Activated CD8-positive, alpha-beta memory T cell treated with anti-CD3 and anti-CD28 coated beads for 4 hours (primary cell): ENCODE measurements at places on chromosomes 5 and 9.

DNA sequence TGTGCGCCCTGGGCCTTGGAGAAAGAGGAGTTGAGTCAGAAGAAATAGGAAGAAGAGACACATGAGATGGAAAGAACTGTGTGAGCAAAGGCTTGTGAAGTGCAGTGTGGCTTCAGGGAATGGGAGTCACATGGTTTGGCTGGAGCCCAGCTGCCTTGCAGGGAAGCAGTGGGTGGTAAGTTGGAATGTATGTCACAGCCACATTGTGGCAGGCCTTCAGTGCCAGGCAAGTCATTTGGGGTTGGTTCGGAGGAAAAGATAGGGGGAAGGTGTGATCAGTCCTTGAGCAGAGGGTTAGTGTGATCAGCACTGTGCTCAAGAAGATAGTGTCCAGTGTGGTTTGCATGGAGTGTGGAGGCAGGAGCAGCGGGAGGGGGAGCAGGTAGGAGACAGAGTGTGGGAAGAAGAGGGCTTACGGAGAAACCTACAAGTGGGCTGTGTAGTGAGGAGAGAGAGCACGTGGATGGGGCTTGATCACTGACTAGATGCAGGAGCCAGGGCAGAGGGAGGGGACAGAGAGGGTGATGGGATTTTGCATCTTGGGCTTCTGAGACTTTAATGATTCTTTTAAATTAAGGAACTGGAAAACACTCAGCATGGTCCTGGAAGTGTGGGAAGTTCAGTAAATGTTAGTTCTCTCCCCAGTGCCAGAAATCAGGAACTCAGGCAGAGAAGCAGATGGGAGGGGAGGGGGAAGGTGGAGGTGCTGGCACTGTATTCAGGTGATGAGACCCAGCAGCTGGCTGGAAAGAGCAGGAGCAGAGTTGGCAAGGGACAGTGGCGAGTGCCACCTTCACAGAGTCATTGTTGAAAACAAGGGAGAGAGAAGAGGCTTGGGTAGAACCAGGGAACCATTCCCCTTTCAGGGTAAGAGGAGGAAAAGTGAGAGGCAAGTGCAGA lies 46.6 kb downstream of the ARHGAP26 start:
- no peak for DNase-seq

GRCh38 chr5:53884417-53884816 lies 324.0 kb downstream of the NDUFS4 start:
- no peak for DNase-seq

DNA sequence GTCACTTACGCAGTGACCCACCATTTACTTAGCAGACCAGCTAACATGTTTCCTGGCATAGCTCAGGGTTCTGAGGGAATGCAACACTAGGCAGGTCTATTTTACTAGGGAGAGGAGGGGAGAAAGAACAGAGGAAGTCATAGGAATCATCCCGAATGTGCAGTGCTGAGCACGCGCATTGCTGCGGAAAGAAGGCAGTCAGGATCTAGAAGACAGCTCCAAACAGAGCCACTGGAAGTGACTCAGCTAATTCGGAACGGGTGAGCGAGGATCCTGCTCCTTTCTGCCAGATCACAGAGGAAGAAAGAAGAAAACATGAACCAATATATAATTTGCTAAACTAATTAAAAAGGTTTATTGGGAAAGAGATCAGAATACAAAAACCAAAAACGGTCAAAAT lies 339.8 kb downstream of the EFNA5 start:
- DNase-seq = no peak

DNA sequence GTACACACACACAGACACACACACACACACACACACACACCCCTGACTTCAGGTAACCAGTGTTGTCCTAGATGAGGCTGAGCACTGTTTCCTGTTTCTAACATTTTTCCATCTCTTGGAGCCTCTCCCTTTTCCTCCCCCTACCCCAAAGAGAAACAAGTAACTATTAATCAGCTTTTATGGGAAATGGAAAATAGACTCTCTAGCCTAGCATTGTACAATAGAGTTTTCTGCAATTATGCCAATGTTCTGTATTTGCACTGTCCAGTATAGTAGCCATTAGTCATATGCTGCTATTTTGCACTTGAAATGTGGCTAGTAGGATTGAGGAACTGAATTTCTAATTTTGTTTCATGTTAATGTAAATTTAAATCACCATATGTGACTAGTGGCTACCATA lies 33.1 kb downstream of the RAB3C start:
- no peak for DNase-seq

- DNase-seq = no peak
Observed at GRCh38 chr5:131757830-131758519, 38.8 kb downstream of the FNIP1 start.

DNA sequence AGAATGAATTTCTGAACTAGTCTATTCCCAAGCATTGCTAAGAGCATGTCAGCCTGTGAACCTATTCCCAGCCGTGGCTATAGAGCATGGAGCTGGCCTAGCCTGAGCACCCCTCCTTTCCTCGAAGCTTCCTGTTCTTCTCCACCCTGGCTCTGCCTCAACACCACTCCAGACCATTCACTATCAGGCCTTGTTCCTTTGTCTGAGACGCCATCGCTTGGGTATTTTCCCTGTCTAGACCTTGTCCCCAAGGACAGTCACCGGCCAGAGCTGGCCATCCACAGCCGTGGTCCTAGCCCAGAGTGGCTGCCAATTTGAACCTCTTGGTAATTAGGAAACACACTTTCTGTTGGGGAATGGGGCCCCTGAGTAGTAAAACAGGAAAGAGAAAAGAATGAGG lies 105.8 kb downstream of the LIFR start:
- DNase-seq = no peak

GRCh38 chr9:127769929-127770582 lies 8.4 kb downstream of the SH2D3C start:
- no peak for DNase-seq

GRCh38 chr5:110031402-110032140 lies 341.8 kb downstream of the MAN2A1 start:
- DNase-seq = no peak

DNA sequence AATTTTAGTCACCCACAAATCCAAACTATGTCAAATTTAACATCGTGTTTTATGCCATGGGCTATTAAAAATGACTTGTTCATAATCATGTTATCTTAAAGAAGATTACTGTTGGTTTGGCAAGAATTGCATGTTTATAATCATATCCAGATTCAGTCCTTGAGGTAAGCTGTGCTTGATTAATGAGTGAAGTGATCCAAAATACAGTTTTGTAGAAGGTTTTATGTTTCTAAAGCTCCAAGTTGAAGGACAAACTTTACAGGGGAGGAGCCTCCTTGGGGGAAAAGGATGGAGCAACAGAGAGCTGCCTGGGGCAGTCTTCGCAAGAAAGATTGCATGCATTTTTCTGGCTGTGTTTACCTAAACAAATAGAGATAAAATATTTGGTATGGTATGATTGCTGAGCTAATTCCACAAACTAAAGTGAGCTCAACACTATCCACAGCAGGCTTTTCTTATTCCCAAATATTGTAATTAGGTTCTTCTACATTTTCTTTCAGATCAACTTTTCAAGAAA lies 189.5 kb upstream of the TYRP1 start:
- DNase-seq = no peak

- DNase-seq = no peak
Observed at GRCh38 chr5:139958432-139959148, 84.5 kb downstream of the NRG2 start.

DNA sequence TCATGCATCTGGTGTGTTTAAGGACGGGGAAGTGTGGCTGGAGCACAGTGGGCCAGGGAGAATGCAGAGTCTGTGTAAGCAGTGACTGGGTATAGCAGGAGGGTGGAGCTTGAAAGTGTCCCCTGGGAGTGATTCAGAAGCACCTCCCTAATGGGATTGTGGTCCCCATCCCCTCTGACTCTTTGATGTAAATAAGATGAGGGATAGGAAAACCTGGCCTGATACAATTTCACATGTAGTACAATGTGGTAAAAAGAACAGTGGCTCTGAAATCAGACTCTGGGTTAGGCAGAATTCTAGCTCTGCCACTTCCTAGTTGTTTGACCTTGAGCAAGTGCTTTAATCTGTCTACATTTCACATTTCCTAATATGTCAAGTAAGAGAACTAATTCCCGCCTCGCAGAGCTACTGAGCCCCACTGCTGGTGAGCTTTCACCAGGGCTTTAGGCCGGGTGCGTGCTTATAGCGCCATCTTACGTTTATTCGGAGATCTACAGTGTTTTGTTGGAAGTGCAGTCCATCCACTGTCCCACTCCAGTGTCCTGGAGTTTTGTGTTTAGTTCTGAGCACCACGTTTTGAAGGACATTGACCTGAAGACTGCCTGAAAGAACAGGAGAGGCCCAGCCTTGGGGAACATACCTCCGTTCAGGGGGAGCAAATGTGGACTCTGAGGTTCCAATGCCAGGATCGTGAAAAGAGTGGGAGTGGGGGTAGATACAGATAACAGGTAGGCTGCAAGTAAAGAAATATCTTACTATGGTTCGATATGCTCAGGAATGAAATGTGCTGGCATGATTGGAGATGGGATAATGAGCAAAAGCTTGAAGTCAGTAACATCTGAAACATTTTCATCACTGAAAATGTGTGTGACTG lies 51.2 kb upstream of the TESK1 start:
- no peak for DNase-seq

DNA sequence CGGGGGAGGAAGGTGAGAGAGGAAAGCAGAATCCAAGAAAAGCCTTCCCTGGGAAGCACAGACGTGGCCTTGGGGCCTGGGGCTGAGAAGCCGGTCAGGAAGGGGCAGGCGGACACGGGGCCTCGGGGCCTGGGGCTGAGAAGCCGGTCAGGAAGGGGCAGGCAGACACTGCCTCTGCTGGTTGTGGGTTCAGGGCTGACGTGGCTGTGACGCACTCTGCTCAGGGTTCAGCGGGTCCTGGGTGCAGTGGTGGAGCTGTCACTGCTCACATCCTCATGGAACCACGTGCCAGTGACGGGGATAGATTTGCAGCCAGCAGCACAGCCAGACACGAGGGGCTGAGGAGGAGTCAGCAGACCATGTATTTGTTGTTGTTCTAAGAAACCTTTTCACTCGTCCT lies 12.8 kb downstream of the PAEP start:
- no peak for DNase-seq

DNA sequence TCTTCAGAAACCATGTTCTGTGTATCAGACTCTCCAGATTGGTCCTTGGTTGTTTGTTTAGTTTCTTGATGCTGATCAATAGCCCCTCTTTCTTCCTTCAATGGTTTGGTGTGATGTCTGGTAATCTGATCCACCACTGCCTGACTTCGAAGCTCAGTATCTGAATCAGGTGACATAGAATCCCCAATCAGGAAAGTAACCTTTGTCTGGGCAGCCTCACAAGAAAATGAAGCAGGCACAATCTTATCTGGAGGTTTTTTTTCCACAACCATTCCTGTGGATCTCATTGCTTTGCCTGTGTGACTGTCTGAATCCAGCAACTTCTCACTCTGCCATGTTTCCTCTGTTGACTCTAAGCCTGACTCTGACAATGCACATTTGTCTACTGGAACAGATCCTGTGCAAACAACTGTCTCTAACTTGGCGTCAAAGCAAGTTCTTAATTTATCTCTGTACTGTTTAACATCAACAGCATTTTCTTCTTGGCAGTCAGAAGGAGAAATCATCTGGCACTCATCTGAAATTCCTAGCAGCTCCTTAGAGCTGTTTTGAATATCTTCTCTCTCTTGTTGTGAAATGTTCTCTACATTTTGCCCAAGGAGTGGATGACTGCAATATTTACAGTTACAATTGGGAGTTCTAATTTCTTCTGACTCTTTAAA lies 37.1 kb upstream of the RAPGEF6 start:
- DNase-seq = no peak

- DNase-seq = no peak
Observed at GRCh38 chr9:14479163-14479560, 165.2 kb upstream of the NFIB start.

DNA sequence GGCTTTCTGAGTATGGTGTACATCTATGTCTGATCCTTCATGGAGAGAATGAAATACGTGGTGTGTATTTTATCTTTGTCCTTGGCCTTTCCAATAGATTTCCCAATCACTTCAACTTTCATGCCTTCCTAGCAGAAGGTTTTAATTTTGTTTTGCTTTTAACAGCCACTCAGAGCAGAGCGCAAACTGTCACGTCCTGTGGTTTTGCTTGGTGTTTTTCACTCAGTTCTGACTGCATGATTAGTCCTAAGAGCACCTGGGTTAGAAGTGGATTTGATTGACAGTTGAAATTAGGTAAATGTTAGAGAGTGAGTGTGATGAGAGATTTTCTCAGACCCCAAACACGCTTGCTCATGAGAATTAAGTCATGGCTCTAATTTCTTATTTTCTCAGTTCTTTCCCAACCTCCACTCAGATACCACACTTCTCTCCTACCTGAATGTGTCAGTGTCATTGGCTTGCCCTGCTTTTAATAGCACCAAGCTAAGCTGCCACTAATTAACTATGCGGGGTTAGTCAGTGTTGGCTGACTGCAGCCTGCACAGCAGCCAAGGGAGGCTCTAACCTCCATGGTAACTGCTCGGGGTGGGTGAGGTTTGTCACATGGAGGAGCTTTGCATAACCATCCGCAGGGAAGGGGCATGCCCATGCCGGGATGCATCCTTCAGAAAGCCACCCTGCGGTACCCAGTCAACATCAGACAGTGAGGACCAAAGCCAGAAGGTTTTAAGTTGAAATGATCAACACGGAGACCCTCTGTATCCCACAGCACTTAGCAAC lies 173.4 kb downstream of the NR3C1 start:
- no peak for DNase-seq

GRCh38 chr5:68233075-68233474 lies 17.5 kb downstream of the PIK3R1 start:
- DNase-seq = no peak

- no peak for DNase-seq
Observed at GRCh38 chr9:106843371-106843770, 19.6 kb upstream of the ZNF462 start.

DNA sequence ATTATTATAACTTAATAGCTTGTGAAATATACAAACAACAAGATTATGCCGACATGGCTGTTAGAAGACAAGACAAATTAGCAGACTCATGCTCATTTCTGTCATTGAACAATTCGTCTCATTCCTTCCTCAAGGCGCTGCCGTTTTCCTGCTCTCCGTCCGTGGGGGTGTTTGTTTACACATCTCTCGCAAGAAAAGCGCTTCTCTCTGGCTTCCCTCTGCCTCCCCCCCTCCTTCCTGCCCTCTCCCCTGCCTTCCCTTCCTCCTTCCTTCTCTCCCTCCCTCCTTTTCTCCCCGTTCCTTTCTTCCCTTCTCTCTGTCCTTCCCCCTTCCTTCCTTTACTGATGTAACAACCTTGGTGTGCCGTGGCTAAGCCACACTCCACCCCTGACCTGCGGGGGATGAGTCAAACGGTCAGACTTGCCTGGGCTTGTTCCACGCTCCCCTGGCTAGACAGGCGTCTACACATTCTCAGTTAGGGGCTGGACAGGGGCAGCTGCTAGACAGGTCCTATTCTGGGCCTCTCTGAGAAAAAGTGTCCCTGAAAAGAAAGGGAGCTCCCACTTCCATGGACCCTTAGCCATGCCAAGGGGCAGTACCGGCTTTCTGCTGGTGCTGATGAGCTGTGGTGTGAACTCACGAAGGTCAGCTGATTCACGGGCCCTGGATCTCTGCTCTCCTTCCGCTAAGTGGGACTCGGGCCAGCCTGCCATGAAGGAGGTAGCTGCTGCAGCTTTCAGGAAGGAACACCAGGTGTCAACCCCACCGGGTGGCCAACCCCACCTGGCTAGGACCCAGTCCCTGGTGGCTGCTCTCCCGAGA lies 32.0 kb upstream of the SPTLC1 start:
- DNase-seq = no peak
